ENCODE measurements at places on chromosomes 5 and 9.

DNA sequence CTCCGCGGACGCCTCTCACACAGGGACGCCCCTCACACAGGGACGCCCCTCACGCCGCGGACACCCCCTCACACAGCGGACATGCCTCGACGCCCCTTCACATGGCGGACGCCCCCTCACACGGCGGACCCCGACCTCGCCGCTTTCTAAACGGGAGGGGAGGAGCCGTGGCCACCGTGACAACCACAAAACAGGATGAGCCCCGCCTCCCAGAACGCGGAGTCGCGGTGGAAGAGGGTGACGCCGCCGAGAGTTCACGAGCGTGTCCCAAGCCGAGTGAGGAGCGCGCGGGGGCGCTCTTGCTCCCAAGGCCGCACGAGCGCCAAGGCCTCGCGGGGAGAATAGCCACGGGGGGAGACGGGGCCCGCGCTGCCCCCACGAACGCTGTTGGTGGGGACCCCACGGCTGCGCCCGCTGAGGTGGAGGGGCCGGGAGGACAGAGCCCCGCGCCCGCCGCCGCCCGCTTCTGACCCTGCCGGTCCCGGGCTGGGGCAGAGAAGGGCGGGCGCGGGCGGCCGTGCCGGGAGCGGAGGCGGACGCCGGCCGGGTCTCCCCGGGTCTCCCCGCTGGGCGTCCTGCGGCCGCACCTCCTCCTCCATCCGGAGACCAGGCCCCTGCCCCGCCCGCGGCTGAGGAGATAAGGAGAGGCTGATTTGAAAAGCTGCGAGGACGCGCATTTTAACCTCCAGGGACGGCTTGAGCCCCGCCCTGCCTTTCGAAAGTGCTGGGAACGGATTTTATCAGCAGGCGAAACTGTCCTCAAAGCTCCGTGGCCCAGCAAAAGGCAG lies 3.9 kb upstream of the NKD2 start:
- peak; percentile 43 for DNase-seq

DNA sequence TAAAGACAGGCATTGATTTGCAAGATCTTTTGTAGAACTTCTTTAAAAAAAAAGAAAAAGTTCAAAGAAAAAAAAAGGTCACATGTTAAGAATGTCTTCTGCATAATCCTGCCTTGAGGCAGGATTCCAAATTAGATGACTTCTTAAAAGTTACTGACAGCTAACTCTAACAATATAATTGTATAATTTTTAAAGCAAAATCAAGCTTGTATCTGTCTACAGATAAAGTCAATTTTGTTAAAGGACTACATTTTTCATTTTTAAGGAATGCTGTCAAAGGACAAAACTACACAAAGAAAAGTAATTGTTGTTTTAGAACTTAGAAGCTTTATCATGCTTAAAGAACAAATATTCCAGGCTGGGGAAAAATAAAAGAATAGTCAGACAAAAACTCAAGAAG lies 57.8 kb downstream of the MPDZ start:
- DNase-seq, result no peak

GRCh38 chr9:87478226-87478992 lies 19.3 kb upstream of the DAPK1 start:
- no peak for DNase-seq

DNA sequence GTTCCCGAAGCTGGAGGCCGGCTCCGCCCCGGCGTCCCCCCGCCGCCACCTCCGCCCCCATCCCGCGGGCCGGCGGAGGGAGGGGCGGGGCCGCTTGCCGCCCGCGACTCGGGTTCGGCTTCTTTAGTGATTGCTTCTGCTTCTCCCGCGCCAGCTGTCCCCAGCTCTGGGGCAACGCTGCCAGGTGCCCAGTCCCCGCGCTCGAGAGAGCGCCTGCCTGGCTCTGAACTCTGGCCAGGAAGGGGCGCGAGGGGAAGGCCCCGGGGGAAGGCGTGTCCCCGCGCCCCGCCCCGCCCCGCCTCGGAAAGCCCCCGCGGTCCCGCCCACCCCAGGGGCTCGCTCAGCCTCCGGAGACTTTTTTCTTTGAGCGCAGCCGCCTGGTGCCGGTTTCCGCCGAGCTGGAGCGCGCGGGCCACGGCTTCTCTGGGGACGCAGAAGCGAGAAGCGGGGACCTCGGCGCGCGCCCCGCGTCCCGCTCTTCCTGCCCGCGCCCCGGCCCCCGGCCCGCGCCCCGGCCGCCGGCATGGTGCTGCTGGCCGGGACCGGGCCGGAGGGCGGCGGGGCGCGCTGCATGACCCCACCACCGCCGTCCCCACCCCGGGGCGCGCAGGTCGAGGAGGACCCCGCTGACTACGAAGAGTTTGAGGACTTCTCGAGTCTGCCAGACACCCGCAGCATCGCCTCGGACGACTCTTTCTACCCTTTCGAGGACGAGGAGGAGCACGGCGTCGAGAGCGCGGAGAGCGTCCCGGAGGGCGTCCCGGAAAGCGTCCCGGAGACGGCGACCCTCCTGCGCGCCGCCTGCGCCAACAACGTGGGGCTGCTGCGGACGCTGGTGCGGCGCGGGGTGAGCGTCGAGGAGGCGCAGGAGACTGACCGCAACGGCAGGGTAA lies at the start of gene ANKRD33B:
TSS of gene ANKRD33B (plus strand) at position 126 of the 893 bp plus-strand sequence. CDS start at position 524, 398 bp downstream.
- DNase-seq, result peak; percentile 69

- DNase-seq, result no peak
Observed at GRCh38 chr5:110257971-110258370, 468.5 kb downstream of the TMEM232 start.

DNA sequence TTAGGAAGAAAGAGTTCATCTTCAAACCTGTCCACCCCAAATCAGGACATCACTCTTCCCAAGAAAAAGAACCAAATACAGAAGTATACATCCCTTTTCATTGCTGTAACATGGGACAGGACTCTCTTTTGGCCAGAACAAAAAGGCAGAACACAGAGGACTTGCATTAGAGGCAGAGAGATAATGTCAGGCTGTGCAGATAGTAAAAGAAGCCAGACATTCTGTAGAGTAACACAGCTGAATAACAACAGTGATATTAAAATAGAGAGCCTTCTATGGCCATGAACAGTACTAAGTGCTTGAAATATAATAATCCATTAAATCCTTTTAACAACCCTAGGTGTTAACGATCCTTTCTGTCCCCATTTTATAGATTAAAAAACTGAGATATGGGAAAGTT lies 437.2 kb downstream of the NFIB start:
- DNase-seq, result no peak

DNA sequence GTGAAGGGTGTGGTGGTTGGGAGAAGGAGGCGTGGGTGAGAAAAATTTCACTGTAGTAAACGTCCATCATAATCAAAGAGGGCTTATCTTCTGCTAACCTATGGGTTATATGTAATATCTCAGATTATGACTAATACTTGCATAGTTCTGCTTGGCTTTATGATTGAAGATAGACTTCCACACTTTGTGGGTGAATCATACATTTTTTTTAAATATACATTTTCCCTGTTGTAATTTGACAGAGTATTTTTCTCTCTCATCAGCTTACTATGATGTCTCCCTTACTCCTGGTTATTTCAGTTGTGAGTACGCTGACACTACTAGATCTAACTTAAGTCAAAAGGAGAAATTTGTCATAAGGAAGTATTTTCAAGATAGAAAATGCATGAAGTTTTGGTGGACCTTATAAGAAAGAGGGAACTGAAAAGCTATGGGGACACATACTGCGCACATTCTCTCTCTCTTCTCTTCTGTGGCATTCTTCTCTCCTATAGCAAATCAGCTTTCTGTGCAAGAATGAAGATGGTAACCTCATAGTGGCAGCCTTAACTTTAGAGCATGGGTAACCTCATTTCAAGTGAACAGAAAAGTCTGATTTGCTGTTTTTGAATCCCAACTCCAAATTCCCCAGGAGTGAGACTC lies 4.9 kb upstream of the JAK2 start:
- DNase-seq, result no peak

- DNase-seq, result no peak
Observed at GRCh38 chr5:151024440-151025249, 4.3 kb downstream of the GPX3 start.

GRCh38 chr9:111232997-111233790 lies 96.8 kb downstream of the OR2K2 start:
- no peak for DNase-seq

- no peak for DNase-seq
Observed at GRCh38 chr5:167716126-167716775, 575.2 kb upstream of the WWC1 start.

- DNase-seq, result no peak
Observed at GRCh38 chr9:76626141-76626540, 138.1 kb upstream of the PCA3 start.

GRCh38 chr9:34691936-34692315 lies 850 bp upstream of the CCL19 start:
- DNase-seq, result no peak

DNA sequence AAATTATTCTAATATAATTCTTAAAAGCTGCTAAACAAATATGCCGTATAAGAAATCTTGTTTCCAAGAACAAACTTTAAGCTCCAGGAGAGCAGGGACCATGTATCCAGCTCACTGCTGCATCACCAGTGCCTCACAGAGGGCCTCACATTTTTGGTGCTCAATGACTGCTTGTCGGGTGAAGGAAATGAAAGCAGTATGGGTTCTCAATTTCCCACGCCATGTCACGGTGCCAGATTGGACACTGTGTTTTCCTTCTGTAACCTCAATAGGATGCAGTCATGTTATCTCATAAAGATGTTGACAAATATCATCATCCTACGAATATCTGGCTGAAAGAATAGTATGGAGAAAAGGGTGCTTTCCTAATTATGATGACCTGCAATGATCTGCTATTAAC lies 64.7 kb downstream of the POU5F2 start:
- DNase-seq, result no peak

- DNase-seq, result no peak
Observed at GRCh38 chr9:91810286-91810905, 139.6 kb downstream of the ROR2 start.

- DNase-seq, result no peak
Observed at GRCh38 chr9:108666240-108666784, 189.5 kb downstream of the ACTL7B start.

DNA sequence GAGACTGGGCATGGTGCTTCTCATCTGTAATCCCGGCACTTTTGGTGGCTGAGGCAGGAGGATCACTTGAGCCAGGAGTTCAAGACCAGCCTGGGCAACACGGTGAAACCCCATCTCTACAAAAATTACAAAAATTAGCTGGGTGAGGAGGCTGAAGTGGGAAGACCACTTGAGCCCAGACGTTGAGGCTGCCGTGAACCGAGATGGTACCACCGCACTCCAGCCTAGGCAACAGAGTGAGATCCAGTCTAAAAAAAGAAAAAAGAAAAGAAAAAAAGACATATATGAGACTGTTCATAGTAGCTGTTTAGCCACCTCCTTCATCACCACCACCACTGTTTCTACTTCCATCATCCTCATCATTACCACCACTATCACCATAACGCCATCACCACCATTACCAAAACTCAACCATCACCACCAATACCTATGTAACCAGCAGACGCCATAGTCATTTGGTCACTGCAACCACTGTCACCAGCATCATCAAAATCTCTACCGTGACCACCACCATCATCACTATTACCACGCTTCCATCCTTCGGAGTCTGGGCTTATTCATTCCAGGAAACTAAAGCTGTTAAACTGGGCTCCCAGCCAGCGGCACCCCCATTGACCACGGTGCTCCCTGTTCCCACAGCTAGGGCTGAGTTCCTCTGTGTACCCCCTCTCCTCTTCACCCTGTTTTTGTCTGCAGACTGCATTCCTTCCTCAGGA lies 8.4 kb upstream of the KIF12 start:
- DNase-seq, result no peak

DNA sequence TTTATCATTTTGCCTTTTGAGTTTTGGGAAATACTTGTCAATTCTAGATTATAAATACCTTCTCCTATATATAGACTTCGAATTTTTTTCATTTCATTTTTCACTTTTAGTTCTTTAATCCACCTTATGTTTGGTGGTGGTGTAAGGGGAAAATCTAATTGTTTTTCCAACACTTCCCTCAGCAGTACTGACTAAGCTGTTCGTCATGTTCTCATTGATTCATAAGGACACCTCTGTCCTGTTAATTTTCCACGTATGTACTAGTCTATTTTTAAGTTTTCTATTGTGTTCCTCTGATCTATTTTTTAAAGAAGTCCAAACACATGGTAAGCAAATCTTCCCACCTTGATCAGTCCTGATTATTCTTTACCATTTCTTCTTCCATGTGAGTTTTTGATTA lies 254.2 kb downstream of the SYK start:
- no peak for DNase-seq

- DNase-seq, result no peak
Observed at GRCh38 chr5:160274483-160274931, 37.9 kb downstream of the CCNJL start.

DNA sequence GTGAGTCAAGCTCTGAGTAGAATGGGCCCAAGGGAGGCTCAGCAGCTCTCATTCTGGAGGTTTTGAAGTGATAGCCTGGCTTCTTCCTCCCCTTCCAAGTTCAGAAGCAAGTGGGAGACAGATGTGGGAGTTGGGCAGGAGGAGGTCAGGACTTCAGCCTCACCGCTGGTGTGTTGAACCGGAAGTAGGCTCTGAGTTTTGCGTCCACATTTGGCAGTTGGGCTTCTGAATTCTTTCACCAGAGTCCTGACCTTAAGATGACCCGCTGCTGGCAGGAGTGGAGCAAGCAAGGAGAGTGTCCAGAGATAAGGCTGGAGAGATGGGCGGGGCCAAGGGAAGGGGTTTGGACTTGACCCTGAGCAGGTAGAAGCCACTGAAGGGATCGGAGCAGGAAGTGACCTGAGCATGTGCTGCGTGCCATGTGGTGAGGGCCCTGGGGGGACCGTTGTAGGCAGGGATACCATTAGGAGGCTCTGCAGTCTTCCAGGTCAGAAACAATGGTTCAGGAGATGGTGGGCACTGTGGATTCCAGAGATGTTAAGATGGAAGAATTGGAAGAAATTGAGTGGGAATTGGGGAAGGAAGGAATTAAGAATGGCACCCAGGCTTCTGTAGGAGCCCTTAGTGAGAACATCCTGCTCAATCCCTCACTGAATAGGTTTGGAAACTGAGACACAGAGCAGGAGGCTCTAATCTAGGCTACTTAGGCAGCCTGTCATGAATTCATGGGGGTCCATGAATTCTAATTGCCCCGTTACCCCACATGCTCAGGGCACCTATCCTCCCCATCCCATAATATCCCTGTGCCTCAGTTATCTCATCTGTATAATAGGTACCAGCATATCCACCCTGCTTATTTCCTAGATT lies 25.9 kb downstream of the GALNT12 start:
- DNase-seq, result no peak

DNA sequence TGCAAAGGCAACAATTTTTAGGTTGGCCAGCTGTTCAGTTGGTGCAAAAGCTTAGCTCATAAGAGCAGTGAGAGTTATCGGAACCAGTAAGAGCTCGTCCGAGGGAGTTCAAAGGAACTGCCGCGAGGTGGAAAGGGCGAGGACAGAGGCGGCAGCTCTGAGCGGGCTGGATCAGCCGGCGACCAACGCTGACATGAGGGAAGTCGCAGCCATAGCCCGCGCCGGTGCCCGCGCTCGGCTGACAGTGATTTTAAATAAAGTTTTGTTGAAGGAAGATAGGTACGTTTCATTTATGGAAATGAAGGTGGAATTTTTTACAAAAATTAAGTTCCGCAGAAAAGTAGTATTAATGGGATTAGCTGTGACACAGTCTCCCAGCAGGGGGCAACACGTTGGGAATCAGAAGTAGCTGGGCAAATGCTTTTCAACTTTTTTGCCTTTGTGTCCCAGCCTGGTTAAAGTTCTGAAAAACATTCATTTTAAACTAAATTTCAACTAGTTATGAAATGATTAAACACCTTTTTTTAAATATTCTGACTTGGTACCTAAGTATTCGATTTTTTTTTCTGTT lies 43.2 kb downstream of the FBXO4 start:
- DNase-seq, result no peak

- DNase-seq, result no peak
Observed at GRCh38 chr9:84174486-84174885, 166.1 kb downstream of the SLC28A3 start.

- no peak for DNase-seq
Observed at GRCh38 chr5:113145757-113146387, 169.3 kb downstream of the DCP2 start.
